KBM-7 (cell line): ENCODE measurements at places on chromosomes 2 and 18.

- DNase-seq = peak; percentile 4
Measured at GRCh38 chr2:80499095-80499494, 194.5 kb upstream of the LRRTM1 start.

DNA sequence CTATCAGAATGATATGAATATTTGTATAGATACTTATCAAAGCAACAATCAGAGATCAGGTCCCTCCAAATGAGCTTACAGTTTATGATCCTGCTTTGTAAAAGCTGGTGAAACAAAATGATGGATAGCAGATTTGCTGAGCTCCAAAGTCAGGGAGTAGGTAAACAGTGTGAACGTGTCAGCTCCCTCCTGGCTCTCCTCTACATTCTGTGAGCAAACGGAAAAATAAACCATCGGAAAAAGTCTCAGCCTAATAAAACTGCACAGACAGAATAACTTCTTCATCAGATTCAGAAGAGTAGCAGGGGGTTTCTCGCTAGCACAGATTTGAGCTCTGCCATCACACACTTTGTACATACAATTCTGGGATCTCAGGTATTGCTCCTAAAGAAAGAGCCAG lies 51.3 kb downstream of the BCL11A start:
- DNase-seq = no peak

- no peak for DNase-seq
Measured at GRCh38 chr18:73891572-73892421, 255.8 kb downstream of the FBXO15 start.

DNA sequence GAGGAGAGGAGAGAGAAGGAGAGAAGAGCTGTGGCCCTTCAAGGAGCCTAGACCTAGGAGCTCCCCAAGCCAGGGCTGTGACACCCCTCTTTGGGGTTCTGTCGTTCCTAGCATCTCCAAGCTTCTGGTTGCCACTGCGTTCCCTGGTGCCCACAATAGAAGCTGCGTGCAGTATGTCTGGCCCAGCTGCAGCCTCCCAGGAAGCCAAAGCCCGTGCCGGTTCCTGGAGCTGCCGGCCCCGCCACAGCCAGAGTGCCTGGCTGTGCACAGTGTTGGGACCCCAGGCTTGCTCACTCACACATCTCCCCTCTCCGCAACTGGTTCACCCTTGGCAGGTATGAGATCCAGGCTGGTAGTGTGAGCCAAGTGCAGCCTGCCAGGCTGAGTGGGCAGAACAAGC lies 367.7 kb upstream of the MC4R start:
- no peak for DNase-seq

DNA sequence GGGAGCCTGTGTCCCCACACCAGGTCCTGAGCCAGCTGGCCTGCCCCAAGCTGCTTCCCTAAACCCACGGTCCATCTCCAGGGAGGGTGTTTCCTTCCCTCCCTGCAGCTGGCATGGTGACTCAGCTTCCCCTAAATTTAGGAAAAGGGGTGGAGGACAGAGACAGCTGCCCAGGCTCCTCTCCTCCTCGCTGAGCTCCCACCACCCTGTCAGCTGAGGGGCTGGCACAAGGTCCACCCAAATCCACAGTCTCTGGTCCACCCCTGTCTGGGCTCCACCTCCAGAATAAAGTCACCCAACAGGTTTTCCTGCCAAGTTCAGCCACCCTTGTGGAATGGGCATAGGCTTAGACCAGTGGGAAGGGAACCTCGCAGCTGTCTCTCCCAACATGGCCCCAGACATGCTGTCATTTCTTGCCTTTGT lies 156.5 kb downstream of the TNS1 start:
- no peak for DNase-seq

- no peak for DNase-seq
Measured at GRCh38 chr2:143264851-143265250, 135.6 kb downstream of the ARHGAP15 start.

- no peak for DNase-seq
Measured at GRCh38 chr18:56921896-56922480, 224.9 kb upstream of the BOD1L2 start.

- DNase-seq = peak; percentile 2
Measured at GRCh38 chr2:126543081-126543480, 112.9 kb upstream of the GYPC start.
